ENCODE measurements at places on chromosomes 4 and X. TPM values are rescaled to one million over a fixed set of nuclear protein-coding genes. Genes with fewer than 3 reads are reported as not detected.

The SMR3B gene
- total RNA-seq: not detected

The WDR17 gene
- 0.49 TPM for total RNA-seq

The JAKMIP1 gene
- total RNA-seq: not detected

The ADRA2C gene
- not detected for total RNA-seq

The TRIM61 gene
- not detected for total RNA-seq

DNA sequence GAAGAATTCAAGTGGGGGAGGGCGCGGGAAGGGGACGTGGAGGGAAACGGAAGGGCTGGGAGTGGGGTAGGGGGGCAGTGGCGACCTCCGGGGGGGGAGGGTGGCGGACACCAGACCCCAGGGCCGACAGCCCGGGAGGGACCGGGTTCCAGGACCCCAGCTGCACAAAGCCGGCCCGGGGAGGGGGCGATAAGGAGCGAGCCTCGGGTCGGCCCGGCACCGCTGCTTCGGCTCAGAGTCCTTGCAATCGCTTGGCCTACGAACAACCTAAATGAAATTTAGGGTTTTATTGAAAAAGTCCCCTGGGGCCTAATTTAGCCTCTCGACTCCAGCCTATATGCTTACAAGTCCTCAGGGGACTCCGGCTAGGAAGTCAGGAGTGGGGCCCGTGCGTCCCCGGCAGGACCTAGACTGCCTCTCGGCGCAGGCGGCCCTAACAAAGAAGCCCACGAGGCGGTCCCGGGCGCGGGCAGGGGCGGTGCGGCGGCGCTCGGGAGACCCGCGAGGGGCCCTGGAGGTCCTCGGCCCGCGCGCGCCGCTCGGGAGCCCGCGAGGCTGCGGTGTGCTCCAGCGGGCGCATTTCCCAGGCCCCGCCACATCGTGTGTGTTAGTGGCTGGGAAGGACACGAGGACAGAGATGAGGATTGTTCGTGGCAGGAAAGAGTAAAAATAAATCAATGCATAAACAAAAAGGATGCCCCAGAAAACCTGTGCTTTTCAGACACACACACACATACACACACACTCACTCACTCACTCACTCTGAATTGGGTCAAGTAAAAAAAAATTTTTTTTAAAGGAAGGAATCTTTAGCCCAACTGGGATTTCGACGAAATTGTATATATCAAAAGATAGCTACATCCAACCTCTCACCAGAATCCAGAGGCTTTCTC lies 70.0 kb downstream of the MGST2 start:
- no peaks in the 10 kb centered on the region for H3K36me3 ChIP-seq
- H3K27ac ChIP-seq: peak overlapping the region; percentile 61
- DNase-seq: no peak

GRCh38 chrX:19840899-19841648 lies 46.3 kb downstream of the SH3KBP1 start:
- no peak overlapping the region for H3K27ac ChIP-seq
- no peaks in the 10 kb centered on the region for H3K36me3 ChIP-seq
- H3K27me3 ChIP-seq: no peaks in the 10 kb centered on the region
- H3K4me3 ChIP-seq: no peak overlapping the region
- no peaks in the 10 kb centered on the region for H3K4me1 ChIP-seq

GRCh38 chr4:123265443-123265842 lies 131.2 kb upstream of the SPRY1 start:
- H3K27me3 ChIP-seq: no peaks in the 10 kb centered on the region
- H3K4me3 ChIP-seq: no peak overlapping the region
- no peak overlapping the region for H3K27ac ChIP-seq
- DNase-seq: no peak
- H3K36me3 ChIP-seq: no peaks in the 10 kb centered on the region
- no peaks in the 10 kb centered on the region for H3K4me1 ChIP-seq

- H3K4me3 ChIP-seq: no peak overlapping the region
- H3K27ac ChIP-seq: no peak overlapping the region
- DNase-seq: peak; percentile 60
- H3K4me1 ChIP-seq: peaks cover 14% of the 10 kb centered on the region
- peaks cover 3% of the 10 kb centered on the region for H3K36me3 ChIP-seq
Observed at GRCh38 chrX:129825746-129826505, 17.8 kb downstream of the ZDHHC9 start.

- no peak for DNase-seq
- H3K27ac ChIP-seq: peak overlapping the region; percentile 95
Observed at GRCh38 chr4:143512978-143513313, 556 bp upstream of the SMARCA5 start.

- no peak overlapping the region for H3K4me3 ChIP-seq
- H3K36me3 ChIP-seq: no peaks in the 10 kb centered on the region
- H3K4me1 ChIP-seq: no peaks in the 10 kb centered on the region
Observed at GRCh38 chr4:10500776-10501175, 43.5 kb upstream of the ZNF518B start.

GRCh38 chr4:57591073-57591472 lies 480.9 kb upstream of the IGFBP7 start:
- H3K4me3 ChIP-seq: no peak overlapping the region
- no peaks in the 10 kb centered on the region for H3K4me1 ChIP-seq
- no peak for DNase-seq
- no peaks in the 10 kb centered on the region for H3K27me3 ChIP-seq
- no peaks in the 10 kb centered on the region for H3K36me3 ChIP-seq

DNA sequence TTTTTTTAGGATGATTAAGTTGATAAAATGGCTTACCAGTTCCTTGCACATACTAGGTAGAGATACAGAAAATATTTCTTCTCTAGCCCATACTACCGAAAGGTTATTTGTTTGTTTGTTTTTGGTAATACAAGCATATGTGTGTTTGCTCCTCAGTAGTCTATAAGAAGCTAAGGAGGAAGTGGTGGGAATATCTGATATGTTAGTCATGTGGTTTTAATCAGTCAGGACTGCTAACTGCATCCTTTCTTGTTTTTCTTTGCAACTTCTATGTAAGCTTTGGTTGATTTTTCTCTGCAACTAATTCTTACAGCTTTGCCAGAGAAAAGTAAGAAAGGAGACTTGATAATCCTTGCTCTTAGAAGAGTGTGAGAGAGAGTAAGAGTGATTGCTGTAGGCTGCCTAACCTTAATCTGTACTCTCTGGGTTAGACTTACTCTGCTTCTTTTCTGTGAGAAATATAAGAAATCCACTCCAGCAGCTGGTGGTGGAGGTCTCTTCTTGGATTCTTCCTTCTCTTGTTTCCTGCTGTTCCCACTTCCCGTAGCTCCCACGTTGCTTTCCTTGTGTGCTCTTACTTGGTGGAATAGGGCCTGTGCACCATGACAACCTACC lies 28.3 kb downstream of the SEPTIN11 start:
- no peaks in the 10 kb centered on the region for H3K36me3 ChIP-seq
- H3K4me3 ChIP-seq: no peak overlapping the region

DNA sequence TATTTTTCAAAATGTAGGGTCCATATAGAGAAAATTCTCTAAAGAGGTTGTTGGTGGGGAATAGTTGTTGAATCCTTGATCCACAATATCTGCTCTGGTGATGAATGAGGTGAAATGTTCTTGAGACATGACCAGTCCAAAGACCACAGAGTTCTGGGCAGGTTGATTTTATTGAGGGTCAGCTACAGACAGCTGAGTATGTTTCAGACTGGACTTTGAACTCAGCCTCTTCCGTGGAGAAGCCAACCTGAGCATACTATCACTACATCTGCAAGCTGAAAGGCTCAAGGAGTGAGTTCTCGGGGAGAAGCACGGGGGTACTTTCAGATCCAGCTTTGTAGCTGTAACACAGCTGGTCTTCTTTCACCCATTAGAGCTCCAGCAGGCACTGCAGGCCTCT lies 168.4 kb upstream of the NPY2R start:
- H3K36me3 ChIP-seq: no peaks in the 10 kb centered on the region
- no peak for DNase-seq
- no peak overlapping the region for H3K4me3 ChIP-seq

DNA sequence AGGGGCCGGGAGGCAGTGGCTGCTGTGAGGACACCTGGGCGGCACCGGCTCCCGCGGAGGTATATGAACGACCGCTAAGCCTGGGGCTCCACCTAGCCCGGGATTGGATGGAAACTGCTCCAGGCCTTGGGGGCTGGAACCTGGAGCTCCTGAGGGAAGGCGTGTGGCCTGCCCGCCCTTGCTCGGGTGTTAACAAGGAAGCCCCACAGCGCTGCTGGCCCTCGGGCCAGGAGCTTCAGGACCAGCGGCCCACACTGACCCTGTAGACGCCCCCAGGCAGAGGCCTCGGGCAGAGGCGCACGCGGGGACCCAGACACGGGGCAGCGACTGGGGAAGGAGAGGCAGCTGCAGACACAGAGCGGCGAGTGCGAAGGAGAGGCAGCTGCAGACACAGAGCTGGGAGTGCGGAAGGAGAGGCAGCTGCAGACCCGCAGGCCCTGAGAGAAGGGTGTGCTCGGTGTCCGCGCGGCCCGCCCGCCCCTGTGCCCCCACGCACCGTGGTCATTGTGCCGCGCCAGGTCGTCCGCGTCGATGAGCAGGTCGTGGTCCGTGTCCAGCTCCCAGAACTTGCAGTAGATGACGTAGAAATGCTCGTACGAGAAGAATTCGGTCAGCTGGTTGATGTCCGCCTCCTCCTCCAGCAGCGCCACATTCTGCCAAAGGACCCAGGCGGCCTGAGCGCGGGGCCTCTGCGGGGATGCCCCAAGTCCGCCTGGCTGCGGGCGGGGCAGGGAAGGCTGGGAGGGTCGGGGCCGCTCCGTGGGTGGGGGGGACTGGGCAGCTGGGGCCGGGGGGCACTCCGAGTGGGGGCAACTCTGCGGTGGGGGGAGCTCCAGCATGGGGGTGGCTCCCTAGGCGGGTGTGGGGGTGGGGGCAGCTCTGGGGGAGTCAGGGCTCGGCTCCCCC lies 26.7 kb upstream of the GTPBP6 start:
- H3K27ac ChIP-seq: no peak overlapping the region
- no peaks in the 10 kb centered on the region for H3K36me3 ChIP-seq
- no peak overlapping the region for H3K4me3 ChIP-seq
- H3K4me1 ChIP-seq: no peaks in the 10 kb centered on the region
- no peaks in the 10 kb centered on the region for H3K27me3 ChIP-seq

- H3K27me3 ChIP-seq: no peaks in the 10 kb centered on the region
- H3K27ac ChIP-seq: peak overlapping the region; percentile 60
- peaks cover 35% of the 10 kb centered on the region for H3K36me3 ChIP-seq
- DNase-seq: no peak
- no peak overlapping the region for H3K4me3 ChIP-seq
- peaks cover 9% of the 10 kb centered on the region for H3K4me1 ChIP-seq
Observed at GRCh38 chr4:2836391-2836859, 7.2 kb upstream of the ADD1 start.
